ENCODE measurements at places on chromosomes 7 and 10.

DNA sequence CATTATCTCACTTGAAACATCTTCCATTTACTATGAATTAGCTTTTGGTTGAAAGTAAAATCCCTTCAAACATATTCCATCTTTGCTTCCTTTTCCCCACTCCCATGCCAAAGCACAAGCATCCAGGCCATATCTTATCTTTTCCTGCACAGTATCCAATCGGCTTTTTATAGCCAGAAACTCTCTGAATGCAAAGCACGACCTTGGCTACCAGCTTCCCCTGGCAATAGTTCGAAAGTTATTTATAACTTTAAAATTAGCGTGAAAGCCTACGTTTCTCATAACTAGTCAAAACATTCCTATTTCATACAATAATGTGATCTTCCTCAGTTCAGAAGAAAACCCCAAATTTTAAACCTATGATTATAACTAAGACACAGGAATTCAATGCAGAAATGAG lies 440 bp downstream of the CTNNA3 start:
- DNase-seq: peak; percentile 1

DNA sequence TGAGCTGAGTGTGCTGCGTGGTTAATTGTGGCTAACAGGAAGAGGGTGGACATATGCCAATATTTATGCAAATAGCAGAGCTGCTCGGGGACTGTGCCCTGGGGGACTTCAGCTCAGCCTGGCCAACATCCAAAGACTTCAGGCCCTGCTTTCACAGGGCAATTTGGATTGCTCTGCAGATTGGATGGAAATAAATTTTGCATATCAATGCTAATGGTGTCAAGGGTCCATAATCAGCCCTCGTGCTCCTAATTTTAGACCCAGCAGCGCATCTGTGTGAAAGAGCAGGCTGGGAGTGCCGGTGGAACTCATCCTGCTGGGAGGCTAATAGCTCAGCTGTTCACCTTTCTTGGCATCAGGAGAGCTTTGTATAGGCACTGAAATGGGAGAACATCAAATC lies 270.1 kb downstream of the TCERG1L start:
- DNase-seq: no peak

GRCh38 chr10:53223851-53224250 lies 451.3 kb upstream of the MBL2 start:
- no peak for DNase-seq

DNA sequence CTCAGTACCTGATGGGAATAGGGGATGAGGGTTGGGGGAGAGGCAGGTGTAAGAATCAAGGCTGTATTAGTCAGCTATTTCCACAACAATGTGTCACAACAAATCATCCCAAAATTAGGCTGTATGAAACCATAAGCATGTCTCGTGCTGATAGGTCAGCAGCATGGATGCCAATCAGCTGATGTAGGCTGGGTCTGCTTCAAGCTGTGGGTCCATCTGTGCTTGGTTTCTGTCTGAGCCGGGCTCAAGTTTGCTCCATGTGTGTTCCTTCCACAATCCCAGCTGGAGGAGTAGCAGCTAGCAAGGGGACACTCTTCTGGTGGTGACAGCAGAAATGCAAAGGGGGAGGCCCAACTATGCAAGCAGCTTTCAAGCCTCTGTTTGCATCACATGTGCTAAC lies 97.9 kb upstream of the ZNF746 start:
- no peak for DNase-seq

GRCh38 chr10:121910673-121911420 lies 17.0 kb downstream of the ATE1 start:
- DNase-seq: peak; percentile 66

DNA sequence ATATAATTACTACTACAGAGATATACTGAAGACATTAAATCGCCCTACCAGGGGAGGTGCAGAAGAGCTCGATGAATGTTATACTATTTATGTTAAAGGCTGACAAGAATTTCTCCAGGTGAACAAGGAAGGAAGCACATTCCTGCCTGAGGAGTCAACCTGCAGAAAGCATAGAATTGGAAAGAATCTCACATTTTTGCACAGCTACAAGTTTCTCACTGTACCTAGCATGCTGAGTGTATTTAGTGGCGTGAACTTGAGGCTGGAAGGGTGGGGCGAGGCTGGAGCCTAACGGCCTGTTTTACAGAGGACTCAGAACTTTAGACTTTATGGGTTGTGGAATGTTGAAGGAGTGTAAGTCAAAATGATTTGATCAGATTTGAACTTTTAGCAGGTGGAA lies 373.6 kb upstream of the LRGUK start:
- no peak for DNase-seq

- DNase-seq: no peak
Measured at GRCh38 chr10:21061982-21062381, 164.9 kb upstream of the NEBL start.

GRCh38 chr7:102814025-102814471 lies 65.2 kb downstream of the FAM185A start:
- DNase-seq: peak; percentile 60

- peak; percentile 42 for DNase-seq
Measured at GRCh38 chr10:114265392-114266053, 26.5 kb downstream of the VWA2 start.

- no peak for DNase-seq
Measured at GRCh38 chr10:8767591-8767990, 713.1 kb downstream of the GATA3 start.
